ENCODE measurements at places on chromosomes 2 and 18. TPM values are rescaled to one million over a fixed set of nuclear protein-coding genes. Genes with fewer than 3 reads are reported as not detected.

The AQP12A gene
- not detected for total RNA-seq

GRCh38 chr2:104249629-104250028 is 604.3 kb upstream of the POU3F3 start:
- DNase-seq: no peak

- DNase-seq: no peak
These were observed 33.3 kb downstream of the IL1R2 start for GRCh38 chr2:102025016-102025501.

GRCh38 chr2:127408004-127408806 is 10.0 kb upstream of the PROC start:
- DNase-seq: peak; percentile 94

DNA sequence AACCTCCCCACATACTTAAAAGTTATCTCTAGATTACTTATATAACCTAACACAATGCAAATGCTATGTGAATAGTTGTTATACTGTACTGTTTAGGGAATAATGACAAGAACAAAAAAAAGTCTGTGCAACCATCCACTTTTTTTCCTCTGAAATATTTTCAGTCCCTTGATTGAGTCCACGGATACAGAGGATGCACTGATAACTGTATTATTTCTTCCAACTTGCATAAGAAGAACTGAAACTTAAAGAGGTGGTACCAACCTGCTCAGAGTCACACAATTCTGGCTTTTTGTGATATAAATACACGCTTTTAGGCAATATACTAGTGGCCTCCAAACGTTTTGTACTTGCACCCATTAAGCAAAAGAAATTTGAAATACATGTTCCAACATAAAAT is 1.4 kb downstream of the SMC6 start:
- no peak for DNase-seq

DNA sequence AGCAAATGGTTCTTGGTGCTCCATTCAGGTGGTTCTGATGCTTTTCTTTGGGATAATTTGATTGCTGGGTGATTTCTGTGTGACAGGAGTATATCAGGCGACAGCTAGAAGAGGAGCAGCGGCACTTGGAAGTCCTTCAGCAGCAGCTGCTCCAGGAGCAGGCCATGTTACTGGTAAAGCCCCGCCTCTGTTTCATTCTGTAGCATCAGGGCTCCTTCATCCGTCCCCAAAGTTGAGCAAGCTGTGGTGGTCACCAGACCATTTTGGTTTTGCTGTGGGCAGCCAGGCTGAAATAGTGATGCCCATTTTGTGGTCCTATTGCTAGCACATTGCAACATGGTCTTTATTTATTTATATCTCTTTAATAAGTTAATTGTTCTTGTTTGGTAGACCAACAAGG is 132.8 kb upstream of the IL1R2 start:
- DNase-seq: no peak

DNA sequence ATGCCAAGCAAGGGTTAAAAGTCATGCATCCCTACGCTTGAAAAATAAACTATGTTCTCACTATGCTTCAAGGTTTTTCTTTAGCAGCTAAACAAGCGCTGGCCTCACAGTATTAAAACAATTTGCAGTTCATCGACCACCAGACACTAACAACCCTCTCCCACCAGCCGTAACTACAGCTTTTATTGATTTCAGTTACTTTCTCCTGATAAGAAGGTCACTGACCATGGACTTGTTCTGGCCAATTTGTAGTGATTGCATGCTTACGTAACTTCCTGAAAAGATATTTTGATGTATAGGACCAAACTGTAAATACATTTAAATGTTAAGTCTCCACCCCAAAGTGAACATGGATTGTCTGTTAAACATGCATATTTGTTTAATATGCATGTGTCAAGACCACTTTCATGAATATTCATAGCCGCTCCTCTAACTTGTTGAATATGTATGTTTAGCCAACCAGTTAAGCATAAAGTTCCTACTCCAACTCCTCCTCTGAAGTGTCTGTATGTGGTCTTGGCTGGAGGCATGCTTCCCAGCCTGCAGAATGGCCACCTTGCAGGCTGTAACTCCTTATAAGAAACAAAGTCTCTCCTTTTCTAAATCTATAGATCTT is 1.7 kb upstream of the THOC1 start:
- DNase-seq: no peak

DNA sequence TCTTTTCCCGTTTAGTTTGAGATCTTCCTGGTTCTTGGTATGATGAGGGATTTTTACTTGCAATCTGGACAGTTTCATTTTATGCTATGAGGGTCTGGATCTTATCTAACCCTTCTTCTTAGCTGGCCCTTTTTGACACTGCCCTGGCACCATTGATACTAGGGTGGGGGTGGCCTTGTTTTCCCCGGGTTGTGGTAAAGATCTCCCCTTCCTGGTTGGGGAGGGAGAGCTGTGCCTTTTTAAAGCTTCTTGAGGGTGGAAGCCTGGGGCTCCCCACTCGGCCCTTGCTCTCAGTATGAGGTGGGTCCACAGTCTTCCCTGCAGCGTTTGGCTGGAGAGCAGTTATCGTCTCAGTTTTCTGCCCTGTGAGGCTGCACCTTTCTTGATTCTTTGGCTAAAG is 66.1 kb downstream of the ASB1 start:
- no peak for DNase-seq

DNA sequence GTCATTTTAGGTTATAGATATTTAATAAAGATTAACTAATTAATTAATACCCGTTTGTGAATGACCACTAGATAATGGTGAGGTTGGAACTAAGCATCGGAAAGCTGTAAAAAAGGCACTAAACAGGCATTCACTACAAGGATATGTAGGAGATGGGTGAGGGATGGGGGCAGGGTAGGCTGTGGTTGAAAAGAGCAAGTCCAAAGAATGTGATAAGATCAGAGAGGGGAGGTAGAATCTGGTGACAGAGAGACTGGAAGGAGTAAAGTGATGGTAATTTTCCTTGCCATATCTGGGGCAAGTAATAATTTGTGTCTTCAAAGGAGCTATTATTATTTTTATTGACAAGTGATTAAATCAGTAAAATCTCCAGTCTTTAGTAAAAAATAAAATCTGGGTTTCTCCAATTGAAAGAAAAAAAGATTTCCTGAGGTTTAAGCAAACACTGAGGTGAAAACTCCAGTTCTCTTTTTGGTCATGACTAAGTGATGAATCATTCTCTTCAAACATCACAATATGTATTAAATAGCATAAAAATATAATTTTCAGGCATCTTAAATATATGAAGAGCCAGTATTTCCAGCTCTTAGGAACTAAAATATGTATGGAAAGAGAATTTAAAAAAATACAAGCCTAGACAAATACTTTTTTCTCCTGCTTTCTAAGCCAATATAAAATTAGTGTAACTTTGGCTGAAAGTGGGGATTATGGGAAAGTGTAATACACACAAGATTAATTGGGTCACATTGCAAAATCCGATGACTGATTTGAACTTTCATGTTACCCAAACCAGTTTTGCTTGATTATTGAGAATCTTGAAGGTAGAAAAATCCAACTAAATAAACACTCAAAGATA is 259.1 kb upstream of the RBMS1 start:
- DNase-seq: no peak

DNA sequence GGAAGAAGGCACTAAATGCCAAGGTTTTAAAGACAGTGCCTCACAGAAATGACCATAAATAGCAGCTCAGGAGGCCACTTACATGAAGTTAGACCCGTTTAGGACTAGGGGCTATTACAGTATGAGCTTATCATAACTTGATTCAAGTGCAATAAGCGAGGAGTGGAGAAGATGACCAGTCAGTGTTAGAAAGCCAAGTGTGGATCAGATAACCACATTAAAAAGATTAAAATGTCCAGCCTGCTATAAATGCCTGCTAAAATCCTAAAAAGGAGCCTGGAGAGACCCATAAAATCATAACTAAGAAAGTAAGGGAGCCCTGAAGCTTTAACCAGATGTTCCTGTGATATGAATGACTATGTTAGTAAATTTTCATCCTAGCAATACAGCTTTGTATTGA is 117.5 kb upstream of the ZNF521 start:
- no peak for DNase-seq

DNA sequence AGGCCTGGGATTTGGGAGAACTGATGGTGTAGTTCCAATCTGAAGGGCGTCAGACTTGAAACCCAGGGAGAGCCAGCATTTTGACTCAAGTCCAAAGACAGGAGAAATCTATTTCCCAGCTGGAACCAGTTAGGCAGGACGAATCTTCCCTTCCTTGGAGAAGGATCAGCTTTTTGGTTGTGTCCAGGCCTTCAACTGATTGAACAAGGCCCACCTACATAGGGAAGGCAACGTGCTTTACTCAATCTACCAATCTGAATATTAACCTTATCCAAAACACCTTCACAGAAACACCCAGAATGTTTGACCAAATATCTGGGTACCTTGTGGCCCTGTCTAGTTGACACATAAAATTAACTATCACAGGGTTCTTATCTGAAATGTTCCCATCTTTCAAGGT is 221.9 kb upstream of the DLGAP1 start:
- no peak for DNase-seq

- DNase-seq: no peak
These were observed 62.9 kb downstream of the COX7A2L start for GRCh38 chr2:42298132-42298531.

DNA sequence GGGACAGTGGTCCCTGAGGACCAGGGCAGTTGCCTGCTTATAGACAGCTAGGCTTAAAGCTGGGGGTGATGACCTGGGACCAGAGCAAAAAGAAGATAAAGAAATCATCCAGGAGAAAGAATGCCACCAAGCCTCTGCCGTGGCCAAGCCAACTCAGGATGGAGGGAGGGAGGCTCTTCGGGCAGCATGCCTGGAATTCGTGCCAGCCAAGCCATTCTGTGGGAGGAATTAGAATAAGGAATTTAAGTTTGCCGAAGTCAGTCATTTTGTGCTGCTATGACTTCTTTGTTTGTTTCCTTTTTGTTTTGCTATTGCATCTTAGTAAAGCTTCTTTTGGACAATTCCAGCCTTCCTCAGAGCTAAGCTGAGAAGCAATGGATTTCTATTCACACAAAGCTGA is 124.1 kb downstream of the EN1 start:
- no peak for DNase-seq

DNA sequence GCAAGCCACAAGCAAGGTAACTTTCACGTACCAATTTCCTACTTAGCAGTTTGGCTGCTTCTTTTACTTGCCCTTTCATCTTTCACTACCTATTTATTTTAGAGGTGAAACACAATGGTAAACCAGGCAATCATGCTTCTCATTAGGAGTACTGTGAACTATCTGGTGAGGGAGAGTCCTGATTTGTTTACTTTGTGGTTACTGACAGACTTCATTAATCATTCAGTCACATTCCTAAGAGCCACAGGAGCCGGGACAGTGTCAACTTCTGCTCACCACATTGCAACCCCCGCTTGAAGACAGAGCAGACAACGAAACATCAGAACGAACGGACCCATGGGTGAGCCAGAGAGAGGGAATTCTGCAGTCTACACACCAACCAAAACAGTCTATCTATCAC is 28.8 kb downstream of the TUBB6 start:
- no peak for DNase-seq

DNA sequence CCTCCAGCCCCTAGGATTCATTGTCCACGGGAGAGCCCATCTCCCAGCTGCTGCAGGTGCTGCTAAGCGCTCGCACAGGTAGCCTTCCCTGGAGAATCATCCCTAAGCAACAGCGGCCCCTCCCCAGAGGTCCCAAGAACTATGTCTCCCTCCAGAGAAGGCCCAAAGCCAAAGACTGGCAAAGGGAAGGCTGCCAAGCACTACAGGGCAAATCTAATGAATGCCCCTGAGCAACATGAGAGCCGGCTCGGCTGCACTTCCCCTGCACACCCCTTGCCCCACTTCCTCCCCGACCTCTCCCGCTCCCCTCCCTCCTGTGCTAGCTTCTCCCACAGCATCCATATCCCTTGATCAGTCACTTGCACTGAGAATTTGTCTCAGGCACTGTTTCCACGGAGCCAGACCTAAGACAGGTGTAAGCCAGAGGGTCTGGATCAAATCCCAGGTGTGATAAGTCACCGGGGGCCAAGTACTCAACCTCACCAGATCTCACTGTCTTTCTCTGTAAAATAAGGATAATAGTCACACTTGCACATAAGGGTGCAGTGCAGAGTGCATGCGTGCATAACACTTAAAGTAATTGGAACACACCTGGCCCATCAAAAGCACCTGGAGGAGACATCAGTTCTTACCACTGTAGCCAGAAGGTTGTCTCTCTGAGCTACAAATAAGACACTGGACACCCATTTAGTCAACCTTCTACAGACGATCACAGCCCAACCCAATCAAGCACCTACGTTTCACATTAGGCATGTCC is 20.1 kb upstream of the COL6A3 start:
- DNase-seq: no peak

The GALNT5 gene
- 8.1 TPM for total RNA-seq

- DNase-seq: no peak
These were observed 220.5 kb downstream of the RND3 start for GRCh38 chr2:150266931-150267330.

DNA sequence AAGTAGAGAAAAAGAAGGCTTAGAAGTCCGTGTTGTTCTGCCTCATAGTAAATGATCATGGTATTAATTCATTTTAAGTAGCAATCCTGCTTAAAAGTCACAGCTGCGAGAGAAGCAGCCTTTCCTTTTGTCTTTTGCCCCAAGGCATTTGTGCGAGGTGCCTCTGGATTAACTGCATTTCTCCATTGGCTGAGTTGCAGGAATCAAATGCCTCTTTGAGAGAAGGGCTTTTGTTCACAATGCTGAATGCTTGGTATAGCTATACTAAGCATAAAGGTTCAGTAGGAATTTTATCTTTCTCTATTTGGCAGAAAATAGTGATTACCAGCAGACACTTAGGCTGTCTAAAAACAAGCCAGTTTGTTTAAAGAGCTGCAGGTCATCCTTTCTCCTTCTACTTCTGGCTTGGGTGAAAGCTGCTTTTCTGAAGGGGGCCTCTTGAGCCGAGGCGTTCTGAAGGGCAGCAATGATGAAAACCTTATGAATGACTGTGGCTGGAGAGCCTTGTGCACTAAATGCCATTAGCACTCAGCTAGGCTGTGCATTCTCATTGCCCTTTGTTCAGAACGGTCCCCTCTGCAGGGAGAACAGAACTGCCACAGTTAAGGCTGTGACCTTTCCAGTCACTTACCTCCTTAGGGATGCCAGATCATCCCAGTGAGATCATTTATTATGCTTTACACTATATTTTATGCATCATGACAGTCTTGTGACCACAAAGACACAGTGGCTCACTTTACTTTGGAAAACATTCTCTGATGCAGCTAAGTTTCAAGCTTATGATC is 68.8 kb upstream of the TMEM87B start:
- no peak for DNase-seq

The DYNAP gene
- total RNA-seq: not detected

DNA sequence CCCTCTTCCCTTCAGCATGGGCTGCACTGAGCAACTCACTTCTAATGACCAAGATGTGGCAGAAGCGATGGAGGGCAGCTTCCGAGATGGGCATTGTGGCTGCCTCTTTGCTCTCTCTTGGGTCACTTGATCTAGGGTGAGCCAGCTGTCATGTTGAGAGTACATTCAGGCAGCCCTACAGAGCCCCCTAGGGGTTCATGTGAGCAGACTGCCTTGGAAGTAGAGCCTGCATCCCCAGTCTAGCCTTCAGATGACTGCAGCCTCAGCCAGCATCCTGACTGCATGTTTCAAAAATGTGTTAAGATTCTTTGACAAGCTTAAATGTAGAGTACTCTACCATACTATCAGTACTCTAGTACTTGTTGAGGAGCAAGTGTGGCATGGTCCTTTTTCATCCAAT is 143.9 kb downstream of the NCK2 start:
- no peak for DNase-seq

- no peak for DNase-seq
These were observed 20.8 kb downstream of the EIF2AK3 start for GRCh38 chr2:88606371-88607030.

GRCh38 chr2:207188626-207189419 is 23.1 kb upstream of the KLF7 start:
- no peak for DNase-seq

The GNLY gene
- 0.48 TPM for total RNA-seq

Measured in uterus (tissue), 4 donors.